ENCODE measurements at places on chromosomes 5 and 9.

DNA sequence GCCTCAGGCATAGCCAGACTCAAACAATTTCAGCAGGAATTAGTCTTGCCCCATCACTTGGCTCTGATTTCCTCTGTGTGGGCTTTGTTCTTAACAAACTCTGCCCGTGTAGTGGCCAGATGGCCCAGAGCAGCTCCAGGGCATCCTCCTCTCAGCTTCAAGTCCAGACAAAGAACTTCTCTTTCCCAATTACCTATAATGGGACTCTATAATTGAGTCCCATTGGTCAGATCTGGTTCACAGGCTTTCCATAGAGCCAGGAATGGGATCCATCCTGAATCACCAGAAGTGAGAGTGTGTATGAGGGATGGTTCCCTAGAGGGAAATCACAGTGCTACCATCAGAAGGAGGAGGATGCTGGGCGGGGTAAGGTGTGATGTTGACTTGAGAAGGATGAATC is 515.8 kb downstream of the KIF4B start:
- no peak for DNase-seq

DNA sequence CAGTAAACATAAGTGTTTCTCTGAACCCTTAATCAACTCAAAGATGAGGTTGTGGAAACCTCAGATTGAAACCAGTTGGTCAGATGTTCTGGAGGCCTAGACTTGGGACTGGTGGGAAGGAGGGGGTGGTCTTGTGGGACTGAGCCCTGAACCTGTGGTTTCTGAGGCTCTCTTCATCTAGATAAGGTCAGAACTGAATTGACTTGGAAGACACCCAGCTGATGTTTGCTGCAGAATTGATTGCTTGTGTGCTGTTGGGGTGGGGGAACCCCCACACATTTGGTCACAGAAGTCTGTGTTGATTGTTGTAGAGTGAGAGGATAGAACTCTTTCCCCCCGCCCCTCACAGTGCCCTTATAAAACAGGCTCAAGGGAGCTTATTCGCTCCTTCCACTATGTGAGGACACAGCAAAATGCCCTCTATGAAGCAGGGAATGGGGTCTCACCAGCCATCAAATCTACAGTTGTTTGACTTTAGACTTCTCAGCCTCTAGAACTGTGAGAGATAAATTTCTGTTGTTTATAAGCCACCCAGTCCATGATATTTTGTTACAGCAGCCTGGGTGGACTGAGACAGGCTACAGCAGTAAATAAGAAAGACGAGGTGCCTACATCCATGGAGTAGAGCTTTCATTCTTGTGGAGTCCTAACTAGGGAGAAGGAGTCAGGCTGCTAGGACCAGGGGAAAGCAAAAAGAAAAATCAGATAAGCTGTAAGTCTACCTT is 25.7 kb upstream of the UGCG start:
- no peak for DNase-seq

- DNase-seq = no peak
Observed at GRCh38 chr5:57509501-57510260, 27.1 kb upstream of the ACTBL2 start.

GRCh38 chr5:39697881-39698280 is 273.1 kb upstream of the DAB2 start:
- no peak for DNase-seq

DNA sequence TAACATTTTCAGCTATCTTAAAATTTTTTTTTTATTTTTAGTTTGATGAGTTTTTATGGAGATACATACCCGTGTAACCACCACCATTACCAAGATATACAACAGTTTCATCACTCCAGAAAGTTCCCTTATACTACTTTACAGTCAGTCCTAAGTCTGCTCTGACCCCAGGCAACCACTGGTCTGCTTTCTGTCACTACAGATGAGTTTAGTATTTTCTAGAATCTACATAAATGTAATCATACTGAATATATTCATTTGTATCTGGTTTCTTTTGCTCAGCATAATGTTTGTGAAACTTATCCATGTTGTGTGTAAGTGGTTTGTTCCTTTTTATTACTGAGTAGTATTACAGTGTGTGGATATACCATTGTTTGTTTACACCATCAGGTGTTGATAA is 127.8 kb downstream of the GAS1 start:
- DNase-seq = no peak
